ENCODE measurements at places on chromosomes 3 and 15.

GRCh38 chr15:85479071-85479647 is 98.8 kb downstream of the AKAP13 start:
- no peak for DNase-seq

DNA sequence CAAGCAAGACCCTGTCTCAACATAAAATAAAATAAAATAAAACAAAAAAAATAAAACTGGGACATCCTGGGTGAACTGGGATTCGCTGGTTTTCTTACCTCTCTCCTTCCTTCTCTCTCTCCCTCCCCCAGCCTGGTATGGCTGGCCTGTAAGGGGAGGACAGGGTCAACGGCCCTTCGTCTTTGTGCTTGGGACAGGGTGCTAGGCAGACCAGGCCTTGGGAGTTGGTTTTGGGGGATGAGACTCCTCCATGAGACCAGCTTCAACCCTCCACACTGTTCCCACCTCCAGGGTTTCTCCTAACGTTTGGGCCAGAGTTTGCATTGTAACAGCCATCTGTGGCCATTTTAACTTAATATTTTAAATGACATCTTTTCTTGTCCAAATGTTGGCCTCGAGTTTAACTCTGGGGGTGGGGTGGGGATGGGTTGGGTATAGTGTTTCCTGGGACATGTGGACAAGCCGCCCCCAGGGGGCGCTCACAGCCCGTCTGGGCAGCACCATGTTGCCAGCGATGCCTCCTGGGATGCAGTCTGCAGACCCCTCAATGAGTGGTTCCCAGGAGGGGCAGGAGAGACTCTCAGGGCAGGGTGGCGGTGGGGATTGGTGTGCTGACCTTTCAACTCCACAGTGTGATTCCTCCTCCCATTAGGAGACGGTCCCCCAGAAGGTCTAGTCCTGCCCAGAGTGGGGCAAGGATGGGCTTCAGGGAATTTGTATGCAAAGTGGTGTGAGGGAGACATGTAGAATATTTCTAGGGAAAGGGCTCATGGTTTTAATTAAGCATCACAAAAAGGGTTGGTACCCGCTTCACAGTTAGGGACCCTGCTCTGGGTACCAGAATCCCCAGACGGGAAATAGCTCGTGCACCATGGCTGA is 37.7 kb upstream of the LCTL start:
- no peak for DNase-seq

DNA sequence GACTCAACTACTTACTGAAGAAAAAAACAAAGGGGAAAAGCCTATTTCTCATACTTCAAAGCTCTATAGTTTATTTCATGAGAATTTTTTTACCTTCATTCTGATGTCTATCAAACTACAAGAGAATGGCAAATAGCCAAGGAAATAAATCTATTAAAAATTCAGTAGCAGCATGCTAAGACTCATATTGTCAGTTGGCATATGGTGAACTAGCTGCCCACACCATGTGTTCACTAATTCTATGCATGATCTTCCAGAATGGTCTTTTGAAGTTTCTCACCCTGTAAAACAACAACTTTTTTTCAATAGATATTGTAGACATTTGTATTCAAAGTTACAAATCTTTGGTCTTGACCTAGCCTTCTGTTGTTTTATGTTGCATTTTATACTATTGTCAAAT is 386.2 kb downstream of the RSL24D1 start:
- DNase-seq = no peak

- DNase-seq = no peak
Observed at GRCh38 chr15:39852250-39852649, 67.8 kb downstream of the GPR176 start.

- DNase-seq = no peak
Observed at GRCh38 chr3:39122813-39123212, 15.3 kb downstream of the TTC21A start.

- no peak for DNase-seq
Observed at GRCh38 chr3:26460985-26461384, 161.6 kb upstream of the LRRC3B start.

DNA sequence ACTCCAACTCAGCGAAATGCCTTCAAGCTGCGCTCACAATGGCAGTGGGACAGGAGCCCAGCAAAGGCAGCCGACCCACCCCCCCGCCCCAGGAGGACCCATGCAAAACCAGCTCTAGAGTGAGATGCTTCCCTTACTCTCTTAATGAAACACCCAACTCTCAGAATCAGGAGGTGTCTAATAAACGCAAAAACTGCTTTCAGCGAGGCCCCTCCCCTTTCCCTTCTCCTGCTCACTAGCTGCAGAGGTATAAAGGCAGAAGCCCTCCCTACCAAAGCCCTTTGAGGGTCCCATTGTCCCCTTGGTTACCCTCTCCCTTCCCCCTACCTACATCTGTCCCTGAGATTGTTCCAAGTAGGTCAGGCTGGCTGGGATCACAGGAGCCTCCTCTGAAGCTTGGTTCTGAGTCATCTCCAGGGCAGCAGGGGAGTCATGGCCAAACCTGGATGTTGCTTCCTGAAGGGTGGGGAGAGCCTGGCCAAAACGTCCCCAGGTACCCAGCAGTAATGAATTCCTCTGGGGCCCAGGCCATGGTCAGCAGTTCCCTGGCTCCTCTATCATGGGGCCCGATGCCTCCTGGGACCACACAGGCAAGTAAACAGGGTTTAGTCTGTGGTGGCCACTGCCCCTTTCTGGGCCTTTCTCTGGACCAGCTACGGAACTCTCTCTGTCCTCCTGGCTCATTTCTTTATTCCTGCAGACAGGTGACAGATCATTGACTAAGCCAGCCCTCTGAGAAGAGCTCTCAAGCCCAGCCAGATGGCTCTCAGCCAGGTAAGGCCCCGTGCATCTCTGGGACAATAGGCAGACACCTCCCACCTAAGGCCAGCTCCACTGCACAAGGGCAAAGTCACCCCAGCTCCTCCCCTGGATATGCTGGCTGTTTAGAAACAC is 8.6 kb downstream of the KLHL25 start:
- peak; percentile 50 for DNase-seq

DNA sequence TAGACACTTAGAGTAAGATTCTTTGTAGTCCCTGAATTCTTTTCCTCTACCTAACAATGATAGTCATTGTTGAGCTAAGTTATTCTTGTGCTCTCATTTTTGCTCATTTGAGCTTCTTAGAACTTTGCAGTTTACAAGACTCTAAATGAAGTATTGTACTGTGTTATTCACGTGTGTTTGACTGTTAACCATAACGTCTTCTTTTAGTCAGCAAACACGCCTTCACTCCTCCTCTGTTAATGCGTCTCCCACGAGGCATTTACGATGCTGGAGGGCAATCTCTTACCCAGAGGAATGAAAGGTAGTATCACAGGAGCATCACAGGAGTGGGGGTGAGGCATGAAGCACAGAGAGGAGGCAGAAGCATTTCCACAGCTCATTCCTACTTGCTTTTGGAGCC is 14.8 kb upstream of the P2RY14 start:
- DNase-seq = no peak

GRCh38 chr3:47440131-47440530 is 35.6 kb downstream of the SCAP start:
- no peak for DNase-seq

GRCh38 chr15:50633653-50634052 is 52.9 kb downstream of the TRPM7 start:
- DNase-seq = no peak

- no peak for DNase-seq
Observed at GRCh38 chr15:98753726-98754656, 105.7 kb downstream of the IGF1R start.

- no peak for DNase-seq
Observed at GRCh38 chr3:56119575-56120349, 348.5 kb downstream of the ERC2 start.

DNA sequence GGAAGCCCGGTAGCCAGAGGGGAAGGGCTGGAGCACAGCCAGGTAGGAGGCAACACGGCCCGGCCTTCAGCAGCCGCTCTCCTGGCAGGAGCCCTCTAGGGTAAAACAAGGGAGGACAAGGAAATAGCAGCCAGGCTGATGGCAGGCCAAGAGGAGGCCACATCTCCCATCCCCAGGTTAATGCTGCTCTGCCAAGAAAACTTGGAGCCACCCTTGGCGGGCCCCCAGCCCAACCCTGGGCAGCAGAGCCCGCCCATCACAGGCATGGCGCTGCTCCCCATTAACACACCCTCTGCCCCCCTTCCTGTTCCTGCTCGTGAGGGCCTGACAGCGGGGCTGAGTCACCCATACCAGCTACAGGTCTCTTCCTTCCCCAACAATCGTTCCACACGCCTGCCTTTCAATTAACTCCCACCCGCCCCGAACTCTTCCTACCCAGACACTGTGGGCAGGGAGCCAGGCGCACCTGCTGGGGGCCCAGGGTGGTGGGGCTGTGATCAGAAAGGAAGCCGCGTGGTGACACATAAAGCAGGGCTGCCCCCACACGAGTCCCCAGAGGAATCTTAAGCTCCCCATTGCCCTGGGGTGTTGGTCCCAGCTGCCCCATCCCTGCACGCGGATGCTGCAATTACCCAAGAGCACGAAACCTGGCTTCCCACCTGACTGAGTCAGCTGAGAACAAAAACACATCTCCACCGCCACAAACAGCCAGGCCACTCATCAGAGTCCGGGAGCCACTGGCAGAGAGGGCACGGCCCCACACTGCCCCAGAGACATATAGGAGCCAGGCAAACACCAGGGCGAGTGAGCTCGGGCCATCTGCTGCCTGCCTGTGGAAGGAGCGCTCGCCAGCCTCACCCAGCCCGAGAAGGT is at the start of gene C15orf62:
C15orf62 (plus strand) TSS at position 707 of the 873 bp plus-strand sequence. CDS start 516 bp downstream, outside the sequence.
- DNase-seq = peak; percentile 71

- DNase-seq = no peak
Observed at GRCh38 chr3:37922721-37923568, 61.3 kb downstream of the CTDSPL start.

GRCh38 chr3:32998631-32999451 is 47.4 kb downstream of the CCR4 start:
- DNase-seq = no peak

GRCh38 chr3:176469694-176470205 is 727.5 kb downstream of the TBL1XR1 start:
- DNase-seq = no peak

DNA sequence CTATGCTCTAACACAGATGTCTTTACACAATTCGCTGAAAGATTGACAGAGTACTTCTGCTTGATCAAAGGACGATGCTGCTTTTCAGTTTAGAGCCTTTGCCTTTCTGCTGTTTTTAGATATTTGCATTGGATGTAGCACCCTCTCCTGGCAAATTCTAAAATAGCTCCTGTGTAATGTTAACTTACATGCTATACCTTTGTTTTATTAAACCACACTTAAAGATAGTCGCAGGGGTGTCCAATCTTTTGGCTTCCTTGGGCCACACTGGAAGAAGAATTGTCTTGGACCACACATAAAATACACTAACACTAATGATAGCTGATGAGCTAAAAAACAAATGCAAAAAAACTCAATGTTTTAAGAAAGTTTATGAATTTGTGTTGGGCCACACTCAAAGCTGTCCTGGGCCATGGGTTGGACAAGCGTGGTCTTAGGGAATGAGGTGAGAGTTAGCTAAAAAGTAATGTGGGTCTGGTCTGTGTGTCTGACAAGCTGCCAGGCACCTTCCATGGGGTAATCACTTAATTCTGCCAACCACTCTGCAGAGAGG is 62.9 kb downstream of the ATG7 start:
- DNase-seq = no peak

DNA sequence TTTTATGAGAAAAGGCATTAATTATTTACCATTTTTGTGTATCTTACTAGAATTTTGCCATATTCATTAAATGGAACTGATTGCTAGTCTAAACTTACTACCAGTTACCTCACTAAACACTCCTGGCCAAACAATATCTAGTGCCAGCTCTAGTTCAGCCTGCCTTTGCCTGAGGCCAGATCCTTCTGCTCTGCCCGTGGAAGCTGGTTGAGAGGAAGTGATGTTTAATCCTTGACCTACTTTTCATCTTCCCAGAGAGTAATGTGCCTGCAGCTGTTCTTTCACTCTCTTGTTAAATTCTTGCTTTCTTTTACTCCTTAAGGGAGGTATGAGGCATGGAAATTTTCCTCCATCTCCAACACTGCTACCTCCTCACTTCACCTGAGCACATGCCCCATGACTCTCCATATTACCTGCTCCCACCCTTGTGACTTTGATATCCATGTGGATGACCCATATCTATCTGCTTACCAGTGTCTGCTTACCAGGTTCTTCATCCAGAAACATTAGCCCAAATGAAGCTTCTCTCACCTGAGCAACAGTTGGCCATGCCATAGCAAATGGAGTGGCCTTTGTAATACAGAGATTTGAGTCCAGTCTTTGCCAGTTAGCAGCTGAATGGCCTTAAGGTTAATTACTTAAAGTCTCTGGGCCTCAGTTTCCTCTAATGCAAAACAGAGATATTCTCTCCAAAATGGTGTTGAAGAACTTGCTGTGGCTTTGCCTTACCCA is 53.4 kb downstream of the UBE2E1 start:
- peak; percentile 79 for DNase-seq

Data from breast epithelium (tissue), 4 donors.